Myometrial cell (primary cell): ENCODE measurements at places on chromosomes 11 and 22. TPM values are rescaled to one million over a fixed set of nuclear protein-coding genes. Genes with fewer than 3 reads are reported as not detected.

The ROBO4 gene
- total RNA-seq = 5.5 and 8.6 TPM in 2 replicates

The SHANK2 gene
- total RNA-seq = 0.58 and 1.1 TPM in 2 replicates

The DRD4 gene
- total RNA-seq = not detected in 2 replicates

The MRPL17 gene
- total RNA-seq = 89.4 and 114 TPM in 2 replicates

The OR8A1 gene
- total RNA-seq = not detected in 2 replicates

The OR10D3 gene
- total RNA-seq = not detected in 2 replicates

The PTH gene
- total RNA-seq = not detected in 2 replicates

The DEFB131B gene
- not detected in 2 replicates for total RNA-seq

The SMTNL1 gene
- total RNA-seq = not detected in 2 replicates

The DEPDC7 gene
- 8.9 and 11.8 TPM in 2 replicates for total RNA-seq

The FGF3 gene
- not detected in 2 replicates for total RNA-seq

The WEE1 gene
- 16.4 and 20.4 TPM in 2 replicates for total RNA-seq

The NXPE1 gene
- total RNA-seq = not detected in 2 replicates

The SMARCB1 gene
- 121 and 151 TPM in 2 replicates for total RNA-seq

The DERL3 gene
- total RNA-seq = 2.3 TPM in 1 of 2 replicates, not detected in the other

The OR5D13 gene
- not detected in 2 replicates for total RNA-seq

The CHADL gene
- total RNA-seq = 0.29 and 0.89 TPM in 2 replicates

The PDE3B gene
- 0.18 and 1.2 TPM in 2 replicates for total RNA-seq

The MMP13 gene
- not detected in 2 replicates for total RNA-seq

The CHRM1 gene
- total RNA-seq = not detected in 2 replicates

The TRIM48 gene
- not detected in 2 replicates for total RNA-seq

The CRYBB2 gene
- not detected in 2 replicates for total RNA-seq

The SLC6A5 gene
- not detected in 2 replicates for total RNA-seq

The ENTHD1 gene
- not detected in 2 replicates for total RNA-seq

The FOLH1 gene
- total RNA-seq = not detected in 2 replicates

The SFI1 gene
- 28.0 and 30.3 TPM in 2 replicates for total RNA-seq

The OR2AT4 gene
- not detected in 2 replicates for total RNA-seq

The JOSD1 gene
- total RNA-seq = 48.1 and 53.0 TPM in 2 replicates

The SYT9 gene
- 0.18 and 0.29 TPM in 2 replicates for total RNA-seq

The TRIOBP gene
- total RNA-seq = 215 and 222 TPM in 2 replicates

The TYR gene
- total RNA-seq = not detected in 2 replicates

The SLC35E4 gene
- 9.2 and 10.5 TPM in 2 replicates for total RNA-seq

The KCNK7 gene
- total RNA-seq = not detected in 2 replicates

The SLC7A4 gene
- under 0.01 TPM in 1 of 2 replicates, not detected in the other for total RNA-seq

The PATE4 gene
- not detected in 2 replicates for total RNA-seq

The DEFB108B gene
- total RNA-seq = not detected in 2 replicates

The GCAT gene
- total RNA-seq = 38.8 and 43.0 TPM in 2 replicates

The PIM3 gene
- total RNA-seq = 39.9 and 46.1 TPM in 2 replicates

The MMP7 gene
- 0.71 TPM in 1 of 2 replicates, not detected in the other for total RNA-seq

The OR2AG2 gene
- 0.18 and 0.29 TPM in 2 replicates for total RNA-seq

The KIRREL3 gene
- total RNA-seq = 4.1 and 4.3 TPM in 2 replicates

The NXPE2 gene
- total RNA-seq = not detected in 2 replicates

The ZNF408 gene
- total RNA-seq = 9.2 and 11.2 TPM in 2 replicates

The SEC14L6 gene
- total RNA-seq = 0.35 TPM in 1 of 2 replicates, not detected in the other

The RIN1 gene
- total RNA-seq = 58.8 and 68.3 TPM in 2 replicates
